Stomach (tissue), 19 donors: ENCODE measurements at places on chromosomes 6 and 20.

DNA sequence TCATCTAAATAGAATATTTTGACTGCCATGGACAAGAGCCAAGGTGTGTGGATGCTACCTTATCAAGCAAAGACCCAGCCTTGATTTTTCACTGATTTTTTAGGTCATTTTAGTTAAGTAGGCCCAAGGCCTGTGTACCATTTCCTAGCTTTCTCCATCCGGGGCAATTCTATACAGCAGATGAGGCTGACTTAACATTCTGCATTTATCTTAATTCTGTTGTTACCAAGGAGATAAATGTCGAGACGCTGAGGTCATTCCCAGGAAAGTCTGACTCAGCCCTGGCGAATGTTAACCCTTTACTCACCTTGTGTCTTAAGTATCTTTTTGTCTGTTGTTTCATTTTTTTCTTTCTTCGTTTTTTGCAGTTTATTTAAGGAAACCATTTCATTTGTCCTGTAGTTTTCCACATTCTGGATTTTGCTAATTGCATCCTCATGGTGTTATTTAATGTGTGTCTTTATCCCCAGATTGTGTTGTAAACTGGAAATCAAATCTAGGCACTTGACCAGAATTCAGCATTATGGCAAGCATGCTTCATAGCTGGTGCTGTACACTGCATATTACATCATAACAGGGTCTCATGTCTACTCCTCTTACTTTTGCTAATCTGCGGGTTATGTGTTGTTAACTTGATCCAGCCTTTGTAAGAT, 277.0 kb downstream of the CDKAL1 start:
- H3K27me3 ChIP-seq: no peaks in the 10 kb centered on the region
- H3K4me3 ChIP-seq: no peak overlapping the region
- no peaks in the 10 kb centered on the region for H3K36me3 ChIP-seq
- peak; percentile 74 for DNase-seq

GRCh38 chr6:82145926-82146452, 101.6 kb downstream of the IBTK start:
- DNase-seq: no peak
- H3K4me3 ChIP-seq: no peak overlapping the region
- H3K27ac ChIP-seq: no peak overlapping the region

GRCh38 chr20:37828684-37829083, 74.2 kb upstream of the VSTM2L start:
- H3K4me1 ChIP-seq: no peaks in the 10 kb centered on the region
- no peak overlapping the region for H3K4me3 ChIP-seq
- no peaks in the 10 kb centered on the region for H3K36me3 ChIP-seq
- H3K27ac ChIP-seq: no peak overlapping the region

DNA sequence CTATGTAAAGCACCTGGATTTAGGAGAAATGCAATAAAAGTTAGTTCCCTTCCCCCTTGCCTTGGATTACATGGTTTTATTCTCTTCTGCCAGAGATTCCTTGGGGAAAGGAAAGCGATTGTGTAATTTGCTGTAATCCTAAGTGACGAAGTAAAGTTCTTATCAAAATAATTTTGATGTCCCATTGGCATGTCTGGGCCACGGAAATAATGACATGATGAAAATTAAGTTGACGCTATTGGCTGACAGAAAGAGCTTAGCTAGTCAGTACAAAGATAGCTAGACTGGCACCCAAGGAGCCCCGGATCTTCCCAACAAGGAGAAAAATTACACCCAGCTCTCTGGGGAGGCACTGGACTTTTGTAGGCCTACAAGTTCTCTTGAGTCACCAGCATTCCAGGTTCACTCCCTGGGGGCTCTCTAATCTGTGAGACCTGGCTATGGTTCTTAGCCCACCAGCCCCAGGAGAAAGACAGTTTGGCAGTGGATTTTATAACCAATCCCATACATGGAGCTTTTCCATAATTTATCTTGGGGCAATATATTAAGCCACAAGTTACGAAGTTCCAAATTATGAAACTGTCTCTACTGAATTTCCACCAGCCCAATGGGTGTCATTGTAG, 59.9 kb downstream of the FOXA2 start:
- H3K27ac ChIP-seq: peak overlapping the region; percentile 45
- no peak overlapping the region for H3K4me3 ChIP-seq
- peaks cover 5% of the 10 kb centered on the region for H3K27me3 ChIP-seq
- no peaks in the 10 kb centered on the region for H3K36me3 ChIP-seq
- no peak for DNase-seq
